Posterior vena cava (tissue), 2 donors: ENCODE measurements at places on chromosomes 3 and 15. TPM values are rescaled to one million over a fixed set of nuclear protein-coding genes. Genes with fewer than 3 reads are reported as not detected.

GRCh38 chr15:82978438-82978837 is 7.6 kb upstream of the RAMAC start:
- DNase-seq, result no peak

GRCh38 chr15:40487816-40488682 is 17.3 kb downstream of the CHST14 start:
- peak; percentile 67 for DNase-seq

GRCh38 chr3:24951180-24951579 is 456.5 kb upstream of the THRB start:
- DNase-seq, result no peak

DNA sequence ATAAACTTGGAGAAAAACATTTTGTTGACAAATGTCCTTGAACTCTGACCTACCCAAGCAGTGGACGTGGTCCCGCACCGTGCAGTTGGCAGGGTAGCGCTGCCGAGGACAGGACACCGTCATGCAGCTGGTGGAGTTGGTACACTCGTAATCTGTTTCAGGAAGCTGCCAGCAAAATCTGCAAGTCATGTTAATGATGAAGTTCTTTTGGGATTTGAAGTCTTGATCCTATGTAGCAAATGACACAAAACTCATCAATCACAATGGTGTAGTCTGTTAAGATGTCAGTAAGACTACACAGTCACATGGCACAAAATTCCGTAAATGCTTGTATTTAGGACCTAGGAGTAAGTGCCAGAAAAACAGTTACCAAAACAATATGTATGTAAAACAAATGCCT is 5.5 kb downstream of the TM2D3 start:
- no peak for DNase-seq

DNA sequence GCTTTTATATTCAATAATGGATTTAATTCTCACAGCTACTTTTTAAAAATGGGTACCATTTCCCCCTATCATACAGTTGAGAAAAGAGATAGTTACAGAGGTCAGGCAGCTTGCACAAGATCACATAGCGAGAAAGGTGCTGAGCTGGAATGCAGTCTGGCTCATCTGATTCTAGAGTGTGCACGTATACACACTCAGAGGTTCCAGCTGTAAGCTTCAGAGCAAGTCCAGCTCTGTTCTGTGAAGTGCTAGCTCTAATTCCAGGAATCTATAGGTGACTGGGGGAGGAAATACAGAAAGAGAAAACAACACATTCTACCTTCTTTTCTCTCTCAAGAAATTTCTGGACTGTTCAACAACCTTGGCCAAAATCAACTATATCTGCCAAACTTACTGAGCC is 318.7 kb downstream of the FOXP1 start:
- DNase-seq, result no peak

DNA sequence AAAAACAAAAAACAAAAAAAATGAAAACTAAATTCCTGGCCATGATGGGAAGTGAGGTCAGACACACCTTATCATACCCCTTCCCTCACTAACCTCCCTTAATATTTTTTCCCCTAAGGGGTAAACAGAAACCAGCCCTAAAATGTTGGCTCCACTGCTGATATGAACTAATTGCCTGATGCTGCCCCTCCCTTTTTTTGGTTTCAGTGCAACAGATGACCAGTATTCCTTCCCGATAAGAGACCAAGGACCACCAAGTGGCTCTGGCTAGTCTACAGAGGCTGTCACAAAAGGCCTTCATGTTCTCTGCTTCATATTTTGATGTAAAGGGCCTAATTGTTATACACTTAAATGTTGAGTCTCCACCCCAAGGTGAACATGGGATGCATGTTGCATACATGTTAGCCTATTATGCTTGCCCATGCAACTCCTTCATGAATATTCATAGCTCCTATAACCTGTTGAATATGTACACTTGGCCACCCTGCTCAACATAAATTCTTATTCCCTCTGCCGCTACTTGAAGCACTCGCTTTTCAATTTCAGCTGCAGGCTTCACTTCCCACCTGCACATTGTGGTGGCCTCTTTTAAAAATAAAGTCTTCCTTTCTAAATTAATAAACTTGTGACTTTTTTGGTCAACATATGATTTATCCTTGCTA is 12.3 kb upstream of the STAC start:
- DNase-seq, result no peak

- no peak for DNase-seq
These were observed 60.8 kb downstream of the NSMCE3 start for GRCh38 chr15:29208836-29209235.

GRCh38 chr3:78798266-78798832 is 969.4 kb downstream of the ROBO1 start:
- no peak for DNase-seq

GRCh38 chr15:51799282-51800252 is 29.9 kb upstream of the TMOD3 start:
- DNase-seq, result no peak

DNA sequence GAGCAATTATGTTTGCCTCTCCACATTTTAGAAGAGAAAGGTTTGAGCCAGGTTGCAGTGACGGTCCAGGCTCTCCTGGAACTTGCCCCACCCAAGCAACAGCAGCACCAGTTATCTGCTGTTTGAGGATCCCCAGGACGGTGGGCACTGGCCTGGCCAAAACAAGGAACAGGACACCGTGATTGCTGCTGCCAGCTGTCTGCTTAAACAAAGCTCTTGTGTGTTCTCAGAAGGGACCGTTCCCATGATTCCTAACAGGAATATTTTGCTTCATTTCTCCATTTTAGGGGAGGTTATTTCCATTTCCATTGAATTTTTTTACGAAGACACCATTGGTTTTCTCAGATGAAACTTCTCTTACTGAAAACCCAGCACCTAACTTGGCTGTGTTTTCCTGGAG is 66.4 kb upstream of the RPL35A start:
- no peak for DNase-seq

DNA sequence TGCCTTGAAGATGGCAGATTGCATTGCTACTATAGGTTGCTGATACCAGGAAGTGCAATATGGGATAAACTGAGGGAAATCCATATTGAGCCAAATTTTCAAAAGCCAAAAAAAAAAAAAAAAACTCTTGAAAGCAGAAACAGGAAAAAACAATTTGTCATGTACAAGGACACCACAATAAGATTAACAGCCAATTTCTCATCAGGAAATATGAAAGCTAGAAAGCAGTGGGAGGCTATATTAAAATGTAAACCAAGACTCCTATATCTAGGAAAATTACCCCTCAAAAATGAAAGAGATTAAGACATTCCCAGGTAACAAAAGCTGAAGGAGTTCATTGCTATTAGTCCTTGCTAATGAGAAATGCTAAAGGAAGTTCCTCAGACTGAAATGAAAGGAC is 462.8 kb upstream of the DPH6 start:
- DNase-seq, result no peak

DNA sequence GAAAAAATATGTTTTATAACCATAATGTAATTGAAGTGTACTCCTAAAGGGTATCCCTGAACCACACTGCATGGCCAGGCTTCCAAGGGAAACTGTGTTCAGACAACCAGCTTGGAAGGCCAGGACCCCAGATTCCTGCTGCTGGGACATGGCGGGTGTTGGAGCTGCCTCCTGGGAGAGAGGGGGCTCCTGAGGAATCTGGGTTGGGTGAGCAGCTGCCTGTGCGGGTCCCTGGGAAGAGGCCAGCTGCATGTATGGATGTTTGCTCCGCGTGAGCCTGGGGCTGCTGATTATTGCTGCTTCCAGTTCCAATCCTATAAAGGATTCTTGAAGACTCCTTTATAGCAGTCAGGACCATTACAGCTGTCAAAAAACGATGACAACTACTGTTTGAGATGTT is 348.6 kb upstream of the ICE2 start:
- no peak for DNase-seq

- DNase-seq, result no peak
These were observed 48.5 kb upstream of the SH3GL3 start for GRCh38 chr15:83398626-83399025.

GRCh38 chr3:108183181-108183580 is 39.0 kb downstream of the IFT57 start:
- no peak for DNase-seq

DNA sequence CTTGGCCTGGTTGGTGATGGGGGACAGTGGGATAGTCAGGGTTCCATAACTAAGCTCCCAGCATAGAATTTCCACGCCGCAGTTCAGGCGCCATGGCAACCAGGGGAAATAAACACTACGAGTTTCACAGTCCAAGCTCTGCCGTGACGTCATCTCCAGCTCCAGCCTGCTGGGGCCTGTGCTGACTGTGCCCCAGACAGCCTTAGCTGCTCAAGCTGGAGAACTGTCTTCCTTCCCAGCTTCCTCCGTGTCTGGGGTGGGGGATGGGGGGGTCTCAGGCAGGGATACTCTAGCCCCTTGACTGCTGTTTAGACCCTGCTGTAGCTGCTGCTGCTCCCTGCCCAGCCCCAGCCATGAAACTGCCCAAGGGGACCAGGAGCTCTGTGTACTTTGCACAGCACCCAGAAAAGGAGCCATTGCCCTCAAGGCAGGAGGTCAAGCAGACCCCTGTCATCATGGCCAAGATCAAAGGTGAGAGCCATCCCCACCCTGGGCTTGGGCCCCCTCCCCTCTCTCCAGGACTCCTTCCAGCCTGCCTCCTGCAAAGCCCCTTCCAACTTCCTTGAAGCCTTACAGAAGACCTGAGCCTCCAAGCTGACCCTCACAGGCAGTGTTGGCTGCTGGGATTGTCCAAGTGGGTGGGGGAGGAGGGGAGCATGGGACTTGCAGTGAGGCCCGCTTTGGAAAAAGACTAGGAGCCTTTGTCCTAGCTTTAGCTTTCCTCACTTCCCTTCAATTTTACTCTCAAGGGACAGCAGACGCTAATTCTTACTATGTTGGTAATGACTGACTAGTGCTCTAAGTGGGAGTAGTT is 11.4 kb upstream of the CSPG4 start:
- DNase-seq, result peak; percentile 98

DNA sequence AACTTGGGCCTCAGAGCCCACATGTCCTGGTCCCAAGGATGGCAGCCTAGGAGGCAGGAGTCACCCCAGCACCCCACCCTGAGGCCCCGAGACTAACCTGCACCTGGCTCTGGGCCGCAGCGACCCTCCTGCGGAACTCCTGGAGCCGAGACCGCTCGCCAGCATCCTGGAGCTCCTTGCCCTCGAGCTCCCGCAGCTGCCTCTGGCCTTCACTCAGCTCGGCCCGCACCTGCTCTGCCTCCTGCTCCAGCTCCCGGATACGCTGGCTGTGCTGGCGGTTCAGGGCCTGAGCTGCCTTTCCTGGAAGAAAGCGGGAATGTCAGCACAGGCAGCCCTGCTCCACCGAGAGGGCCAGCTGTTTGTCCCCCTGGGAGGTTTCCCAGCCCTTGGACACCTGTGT is 13.2 kb downstream of the KIF7 start:
- no peak for DNase-seq

DNA sequence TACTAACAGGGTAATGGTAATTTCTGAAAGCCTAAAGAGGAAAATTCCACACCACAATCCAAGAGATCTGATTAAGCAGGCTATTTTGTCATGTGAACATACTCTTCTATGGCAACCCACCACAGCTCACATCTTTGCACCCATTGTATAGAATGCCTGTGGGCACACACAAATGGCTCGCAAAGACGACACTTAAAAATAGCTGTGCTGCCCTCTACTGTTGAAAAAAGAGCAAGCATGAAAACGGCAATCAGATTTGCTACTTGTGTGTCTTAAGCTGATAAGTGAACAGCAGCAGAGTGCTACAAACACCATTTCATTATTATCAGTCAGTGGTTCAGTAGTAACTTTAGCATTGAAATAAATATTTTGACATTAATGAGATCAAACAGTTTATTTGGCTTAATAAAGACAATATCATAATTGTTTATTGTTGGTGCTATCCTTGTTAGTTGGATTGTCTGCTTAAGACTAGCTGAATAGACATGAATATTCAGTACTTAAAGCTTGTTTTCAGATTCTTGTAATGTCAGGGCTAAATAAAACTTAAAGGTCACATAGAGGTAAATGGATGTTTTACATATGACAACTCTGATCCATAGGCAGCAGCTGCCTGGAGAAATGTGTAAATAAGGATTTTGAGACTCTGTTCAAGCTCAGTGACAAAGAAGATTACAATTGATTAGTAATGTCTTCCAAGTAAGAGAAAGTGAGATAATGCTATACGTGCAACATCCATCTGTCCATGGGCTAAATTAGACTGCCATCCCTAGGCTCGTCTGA is 199.1 kb downstream of the LRRN1 start:
- DNase-seq, result no peak

DNA sequence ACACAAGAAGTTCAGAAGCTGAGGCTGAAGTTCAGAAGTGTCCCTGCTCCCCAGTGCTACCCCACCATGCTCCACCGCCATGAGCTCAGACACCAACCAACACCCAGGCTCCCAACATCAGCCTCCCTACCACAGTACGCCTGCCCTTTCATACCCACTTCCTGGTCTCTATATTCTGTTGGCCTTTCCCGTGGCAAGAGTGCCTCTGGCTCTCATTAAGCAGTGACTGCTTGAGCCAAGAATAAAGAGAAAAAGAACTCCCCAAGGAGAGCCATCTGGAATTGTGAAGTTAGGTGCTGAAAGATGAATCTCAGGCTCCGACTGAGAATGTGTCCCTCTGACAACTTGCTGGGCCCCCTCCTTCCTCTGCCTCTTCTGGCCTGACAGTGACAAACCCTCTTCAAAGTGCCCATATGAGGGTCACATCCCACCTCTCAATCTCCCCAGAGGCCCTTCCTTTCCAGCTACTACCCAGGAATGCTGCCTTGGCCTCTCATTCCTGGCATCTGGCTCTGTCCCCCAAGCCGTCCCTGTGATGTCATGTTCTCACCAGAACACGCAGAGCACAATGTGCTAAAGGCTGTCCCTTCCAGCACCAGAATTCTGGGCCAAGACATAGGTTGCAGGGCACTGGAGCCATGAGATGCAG is 306.8 kb downstream of the NTRK3 start:
- no peak for DNase-seq

DNA sequence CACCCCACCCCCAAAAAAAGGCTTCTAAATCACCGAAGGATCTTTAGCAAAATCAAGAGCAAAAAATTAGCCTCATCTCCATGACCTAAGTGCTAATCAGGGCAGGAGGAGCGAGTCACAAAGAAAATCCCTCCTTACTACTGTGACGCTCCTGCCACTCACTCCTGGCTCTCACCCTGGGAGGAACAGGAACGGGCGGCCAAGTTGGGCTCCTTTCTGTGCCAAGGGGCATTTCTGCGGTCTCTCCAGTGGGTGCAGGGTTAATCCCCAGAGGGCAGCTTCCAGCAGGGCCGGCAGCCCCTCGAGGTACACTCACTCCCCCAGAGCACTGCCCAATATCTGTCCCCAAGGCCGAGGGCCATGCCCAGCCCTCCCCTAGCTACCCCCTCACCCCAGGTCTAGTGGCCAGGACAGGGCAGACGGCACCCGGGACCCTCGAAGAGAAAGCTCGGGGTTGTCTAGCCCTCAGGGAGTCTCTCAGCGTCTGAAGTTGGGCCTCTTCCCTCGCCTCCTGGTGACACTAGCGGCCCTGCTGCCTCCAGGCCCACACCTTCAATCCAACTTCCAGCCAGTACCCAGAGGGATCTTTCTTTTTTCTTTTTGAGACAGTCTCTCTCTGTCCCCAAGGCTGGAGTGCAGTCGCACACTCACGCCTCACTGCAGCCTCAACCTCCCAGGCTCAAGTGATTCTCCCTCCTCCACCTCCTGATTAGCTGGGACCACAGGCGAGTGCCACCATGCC is 706 bp downstream of the CAV3 start:
- no peak for DNase-seq

GRCh38 chr15:68285259-68285980 is 7.9 kb downstream of the FEM1B start:
- no peak for DNase-seq

RSL24D1 gene
- total RNA-seq, result 69.9 TPM

PLSCR5 gene
- total RNA-seq, result not detected

HIGD2B gene
- total RNA-seq, result not detected

RASL12 gene
- total RNA-seq, result 93.9 TPM

CTXND1 gene
- not detected for total RNA-seq

APOD gene
- 388 TPM for total RNA-seq

RTP1 gene
- total RNA-seq, result not detected

EFHB gene
- total RNA-seq, result 0.90 TPM

WWTR1 gene
- 201 TPM for total RNA-seq
